Activated CD4-positive, alpha-beta T cell treated with anti-CD3 and anti-CD28 coated beads, Interleukin-2, amount 10 ng/mL, durations not matched to agents 24 days and 14 days (primary cell): ENCODE measurements at places on chromosomes 2 and 18.
A peak's percentile ranks its signal among the peaks of the same experiment; 100 is the strongest.

DNA sequence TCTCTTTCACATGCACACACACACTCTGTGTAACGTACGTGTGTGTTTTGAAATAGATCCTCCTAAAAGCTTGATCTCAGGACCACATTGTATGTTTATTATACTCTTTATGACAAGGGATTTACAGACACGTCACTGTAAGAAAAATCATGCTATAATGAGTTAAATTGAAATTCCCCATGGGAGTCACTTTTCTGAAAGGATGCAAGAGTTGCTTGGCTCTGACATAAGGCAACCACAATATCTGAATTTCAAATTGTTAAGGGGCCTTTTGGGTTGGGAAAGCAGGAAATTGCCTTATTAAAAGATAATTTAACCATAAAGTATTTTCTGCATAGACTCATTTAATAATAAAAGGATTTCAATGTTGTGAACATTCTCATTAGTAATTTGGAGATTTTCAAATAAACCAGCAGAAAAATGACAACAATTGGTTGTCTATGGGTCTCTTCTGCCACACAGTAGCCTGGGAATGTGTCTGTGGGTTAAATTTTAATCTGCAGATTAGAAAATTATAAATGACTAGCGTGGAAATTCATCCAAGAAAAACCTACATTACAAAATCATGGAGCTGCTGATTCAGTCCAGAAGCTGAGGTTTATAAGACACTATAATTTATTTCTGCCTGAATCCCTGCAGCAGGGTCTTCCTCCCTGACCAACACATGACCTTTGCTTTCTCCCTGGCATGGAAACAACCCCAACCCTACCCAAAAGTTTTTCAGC is 75.9 kb upstream of the PID1 start:
- DNase-seq, result no peak

- DNase-seq, result no peak
Measured at GRCh38 chr2:88179228-88179679, 9.1 kb downstream of the THNSL2 start.

DNA sequence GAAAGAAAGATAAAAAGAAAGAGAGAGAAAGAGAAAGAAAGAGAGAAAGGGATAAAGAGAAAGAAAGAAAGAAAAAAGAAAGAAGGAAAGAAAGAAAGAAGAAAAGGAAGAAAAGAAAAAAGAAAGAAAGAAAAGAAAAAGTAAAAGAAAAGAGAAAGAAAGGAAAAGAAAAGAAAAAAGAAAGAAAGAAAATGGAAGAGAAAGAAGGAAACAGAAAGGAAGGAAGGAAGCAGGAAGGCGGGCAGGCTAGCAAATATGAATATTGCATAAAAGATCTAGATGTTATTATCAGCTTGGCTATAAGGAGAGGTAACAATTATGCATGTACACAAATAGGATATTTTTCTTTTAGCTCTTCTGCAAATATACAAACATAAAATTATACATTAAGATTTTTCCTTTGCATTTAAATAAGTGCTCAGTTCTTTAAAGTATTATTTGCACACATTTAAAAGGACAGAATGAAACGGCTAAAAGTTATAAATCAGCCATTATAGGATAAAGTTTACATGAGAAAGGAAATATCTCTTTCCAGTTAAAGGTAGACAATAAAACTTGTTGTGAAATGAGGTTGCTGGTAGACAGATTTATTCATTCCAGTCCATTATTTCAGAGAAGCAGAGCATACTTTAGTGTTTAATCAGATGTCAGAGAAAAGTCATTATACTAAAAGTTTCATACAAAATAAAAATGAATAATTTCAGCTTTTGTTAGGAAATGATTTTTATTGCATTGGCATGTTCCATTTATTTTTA is 511.4 kb downstream of the KCNJ3 start:
- no peak for DNase-seq

DNA sequence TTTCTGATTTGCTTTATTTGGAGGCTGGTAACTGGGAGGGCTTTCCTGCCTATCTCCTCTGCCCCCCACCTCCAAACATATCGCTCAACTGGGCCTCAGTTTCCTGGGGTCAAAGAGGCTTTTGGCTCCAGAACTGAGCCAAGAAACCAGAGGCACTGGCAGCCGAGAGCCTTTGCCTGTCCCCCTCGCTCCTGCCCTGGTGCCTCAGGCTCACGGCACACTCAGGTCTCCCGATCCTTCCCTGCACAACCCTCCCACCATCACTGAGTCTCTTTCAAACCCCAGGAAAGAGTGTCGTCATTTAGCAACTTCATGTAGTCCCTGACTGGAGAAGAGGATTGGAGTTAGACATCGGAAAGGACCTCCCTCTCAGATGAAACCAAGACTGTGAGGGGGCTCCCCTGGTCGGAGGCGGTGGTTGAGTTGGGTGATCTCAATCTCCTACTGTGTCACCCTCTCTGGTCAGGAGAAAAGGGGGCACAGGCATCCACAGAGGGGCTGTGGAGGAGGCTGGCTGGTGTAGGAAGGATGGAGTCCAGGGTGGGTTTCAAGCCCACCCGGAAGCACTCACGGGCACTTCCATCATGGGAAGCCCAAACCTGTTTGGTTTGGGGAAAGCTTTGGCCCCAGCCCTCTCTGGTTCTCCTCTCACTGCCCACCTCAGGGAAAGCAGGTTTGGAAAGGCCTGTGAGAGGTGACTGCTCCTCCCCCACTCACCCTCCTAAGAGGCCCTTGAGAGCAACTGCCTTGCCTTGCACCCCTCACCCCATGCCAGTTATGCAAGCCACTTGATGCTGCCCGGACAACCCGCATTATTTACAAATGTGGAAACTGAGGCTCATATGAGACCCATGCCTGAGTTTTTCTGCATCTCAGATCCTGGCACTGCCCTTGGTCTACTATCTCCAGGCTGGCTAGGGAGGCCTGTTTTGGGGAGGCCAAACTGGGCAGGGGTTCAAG is 62.3 kb downstream of the TNS1 start:
- DNase-seq, result no peak

DNA sequence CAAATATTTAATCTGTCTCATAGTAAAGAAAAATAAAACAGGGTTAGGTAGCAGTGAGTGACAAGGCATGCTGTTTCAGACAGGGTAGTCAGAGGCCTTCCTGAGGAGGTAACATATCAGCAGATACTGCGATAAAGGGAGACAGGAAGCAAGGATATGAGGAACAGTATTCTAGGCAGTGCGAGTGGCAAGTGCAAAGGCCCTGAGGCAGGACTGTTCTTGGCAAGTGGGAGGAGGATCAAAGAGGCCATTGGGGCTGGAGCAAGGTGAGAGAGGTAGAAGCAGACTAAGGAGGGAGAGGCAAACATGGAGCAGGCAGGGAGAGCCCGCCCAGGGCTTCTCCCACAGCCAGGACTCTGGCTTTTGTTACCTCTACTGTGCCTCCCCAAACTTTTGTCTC is 33.6 kb downstream of the GAD1 start:
- DNase-seq, result no peak

- no peak for DNase-seq
Measured at GRCh38 chr2:59462422-59463197, 1090.8 kb downstream of the BCL11A start.

GRCh38 chr2:16656784-16657391 is 8.7 kb downstream of the CYRIA start:
- DNase-seq, result no peak

GRCh38 chr18:36568487-36568886 is 260.3 kb downstream of the TPGS2 start:
- peak; percentile 10 for DNase-seq

GRCh38 chr18:24810561-24811305 is 350.3 kb downstream of the HRH4 start:
- no peak for DNase-seq

- DNase-seq, result no peak
Measured at GRCh38 chr18:77022556-77022955, 110.0 kb downstream of the MBP start.

DNA sequence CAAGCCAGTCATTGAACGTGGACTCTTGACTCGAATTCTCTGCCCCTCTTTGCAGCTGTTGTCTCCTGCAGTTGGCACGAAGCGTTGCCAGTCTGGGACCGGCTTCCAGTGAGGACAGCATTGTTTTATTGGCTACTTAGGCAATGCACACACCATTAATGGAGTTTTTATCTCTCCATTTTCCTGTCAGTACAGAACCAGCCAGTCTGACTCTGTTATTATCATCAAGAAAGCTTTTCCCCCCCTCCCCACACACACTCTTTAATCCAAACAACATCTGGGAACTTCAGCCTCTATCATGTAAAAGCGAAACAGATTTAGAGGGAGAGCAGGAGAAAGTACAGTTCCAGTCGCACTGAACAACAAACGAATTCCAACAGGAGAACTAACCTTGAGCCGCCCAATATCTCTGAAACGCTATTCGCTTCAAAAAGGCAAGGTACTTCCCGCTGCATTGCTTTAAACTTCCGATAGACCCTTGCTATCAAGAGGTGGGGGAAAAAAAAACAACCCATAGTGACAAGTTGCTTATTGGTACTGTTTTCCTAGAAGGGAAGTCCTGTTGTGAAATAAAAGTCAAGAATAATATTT is 38.2 kb downstream of the ACVR1 start:
- DNase-seq, result no peak

GRCh38 chr2:145593991-145594614 is 1074.2 kb upstream of the ZEB2 start:
- no peak for DNase-seq

DNA sequence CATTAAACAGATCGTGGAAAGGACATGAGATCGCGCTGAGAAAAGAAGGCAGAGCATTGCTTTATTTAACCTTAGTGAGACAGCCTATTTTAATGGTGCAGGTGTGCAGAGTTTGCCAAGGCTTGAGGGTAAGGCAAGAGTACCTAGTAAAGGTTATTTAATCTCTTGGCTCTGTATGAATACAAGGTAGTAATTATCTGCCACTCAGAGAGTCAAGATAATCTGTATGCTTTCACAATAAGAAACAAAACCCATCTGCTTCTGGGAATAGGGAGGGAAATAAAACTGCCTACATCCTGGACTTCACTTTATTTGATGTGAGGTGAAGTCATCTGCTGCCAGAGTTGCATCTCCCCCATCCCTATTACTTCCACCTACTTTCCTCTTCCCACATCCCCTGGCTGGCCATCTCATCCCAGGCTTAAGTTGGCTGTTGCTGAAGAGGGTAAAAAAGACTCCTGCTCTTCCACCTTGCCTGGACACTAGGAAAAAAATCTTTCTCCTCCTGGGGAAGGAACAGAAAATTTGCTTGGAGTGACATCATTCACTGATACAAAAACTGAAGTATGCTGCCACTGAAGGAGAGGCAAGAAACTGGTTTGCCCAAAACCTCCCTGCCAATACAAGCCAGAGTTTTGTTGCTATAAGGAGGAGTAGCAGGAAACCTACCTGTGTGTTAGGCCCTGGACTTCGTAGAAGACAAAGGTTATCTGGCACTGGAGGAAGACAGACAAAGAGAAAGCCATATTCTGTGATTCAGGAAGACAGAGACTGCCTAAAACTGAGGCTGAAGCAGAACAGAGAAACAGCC is 35.8 kb upstream of the ARHGAP25 start:
- DNase-seq, result peak; percentile 49

- no peak for DNase-seq
Measured at GRCh38 chr2:219489315-219489714, 9.4 kb upstream of the GMPPA start.

- no peak for DNase-seq
Measured at GRCh38 chr2:231063347-231063746, 6.7 kb downstream of the PSMD1 start.

GRCh38 chr2:187435756-187436155 is 12.3 kb downstream of the CALCRL start:
- DNase-seq, result no peak

DNA sequence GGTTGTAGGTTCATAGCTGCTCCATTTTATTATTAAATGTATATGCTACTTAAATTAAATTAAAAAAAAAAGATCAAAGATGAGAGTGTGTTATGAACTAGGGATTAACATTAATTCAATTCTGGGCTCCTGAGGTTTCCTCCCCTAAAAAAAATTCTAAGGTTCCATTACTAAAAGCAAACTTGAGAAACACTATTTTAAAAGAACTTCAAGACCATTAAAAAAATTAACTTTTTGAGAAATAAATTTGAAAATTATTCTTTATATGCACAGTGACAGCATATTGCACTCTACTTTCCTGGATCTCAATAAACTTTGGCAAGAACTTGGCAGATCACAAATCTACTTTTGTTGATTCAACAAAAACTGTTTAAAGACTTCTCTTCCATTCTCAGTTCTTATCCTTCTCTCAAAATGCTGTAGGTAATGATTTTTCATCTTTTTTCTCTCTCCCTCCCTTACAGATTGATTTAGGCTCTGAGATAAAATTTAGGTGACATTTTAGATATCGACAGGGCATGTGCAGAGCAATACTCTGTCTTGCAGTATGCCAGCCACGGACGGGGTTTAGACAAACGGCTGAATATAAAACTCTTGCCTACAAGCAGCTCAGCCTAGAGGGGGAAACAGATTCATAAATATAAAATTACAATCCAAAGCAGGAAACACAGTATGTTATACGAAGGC is 592 bp upstream of the MARS2 start:
- DNase-seq, result no peak
